Bone marrow (tissue), 2 donors: ENCODE measurements at places on chromosomes 6 and 20.

DNA sequence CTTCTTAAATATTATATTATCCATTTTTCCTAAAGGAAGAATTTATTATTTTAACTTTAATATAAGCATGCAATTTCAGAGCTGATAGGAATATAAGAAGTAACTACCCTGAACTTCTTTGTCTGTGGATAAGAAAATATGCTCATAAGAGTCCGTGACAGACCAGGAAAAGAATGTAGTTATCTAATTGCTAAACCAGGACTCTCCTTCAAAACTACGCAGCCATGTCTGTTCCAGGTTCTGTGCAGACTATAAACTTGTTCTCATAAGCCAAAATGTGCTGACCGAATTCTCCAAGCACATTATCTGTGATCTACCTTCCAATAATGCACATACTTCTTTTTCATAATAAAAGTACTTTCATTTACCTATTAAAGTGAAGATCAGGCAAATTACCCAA is 116.5 kb downstream of the TRDN start:
- DNase-seq, result no peak

- DNase-seq, result no peak
Measured at GRCh38 chr6:19998541-19998940, 161.4 kb downstream of the ID4 start.

DNA sequence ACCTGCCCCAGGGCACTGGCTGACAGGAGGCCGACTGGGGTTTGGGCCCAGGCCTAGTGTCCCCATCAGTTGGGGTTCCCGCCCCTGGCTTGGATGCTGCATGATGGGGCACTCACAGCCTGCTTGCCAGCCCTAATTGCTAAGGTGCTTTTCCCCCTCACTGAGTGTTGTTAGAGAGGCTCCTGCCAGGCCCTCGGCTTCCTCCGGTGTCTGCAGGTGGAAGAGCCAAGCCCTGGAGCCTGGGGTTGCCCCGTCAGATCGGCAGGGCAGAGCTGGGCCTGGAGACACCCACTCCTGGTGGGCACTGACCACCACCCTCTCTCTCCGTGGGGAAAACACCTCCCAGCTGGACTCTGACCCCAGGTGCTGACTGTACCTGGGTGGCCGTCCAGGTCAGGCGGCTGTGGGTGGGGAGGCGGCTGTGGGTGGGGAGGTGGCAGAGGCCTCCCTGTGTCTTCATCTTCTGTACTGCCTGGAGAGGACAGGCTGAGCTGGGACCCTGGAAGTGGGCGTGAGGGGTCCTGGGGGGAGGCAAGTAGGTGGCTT is 6.0 kb upstream of the CABLES2 start:
- no peak for DNase-seq

DNA sequence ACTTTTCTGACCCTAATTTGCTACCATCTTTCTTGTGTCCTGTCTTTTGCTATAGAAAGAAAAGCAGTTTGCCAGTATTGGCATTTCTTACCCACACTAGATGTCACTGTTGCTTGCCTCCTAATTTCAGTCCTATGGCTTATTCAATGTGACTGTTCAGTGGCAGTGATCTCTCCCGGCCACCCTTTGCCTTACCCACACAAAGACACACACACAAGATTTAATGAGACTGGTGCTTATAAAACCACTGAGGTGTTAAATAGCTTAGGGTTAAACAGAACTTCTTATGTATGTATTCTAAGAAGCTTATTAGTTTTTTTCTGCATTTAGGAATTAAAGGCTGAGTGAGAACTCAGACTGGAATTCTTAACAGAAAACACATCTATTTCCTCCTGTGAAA is 233.6 kb upstream of the ASCC3 start:
- no peak for DNase-seq

- DNase-seq, result no peak
Measured at GRCh38 chr20:60249436-60249835, 291.2 kb downstream of the CDH26 start.

- DNase-seq, result no peak
Measured at GRCh38 chr6:121395736-121396135, 39.7 kb upstream of the GJA1 start.

DNA sequence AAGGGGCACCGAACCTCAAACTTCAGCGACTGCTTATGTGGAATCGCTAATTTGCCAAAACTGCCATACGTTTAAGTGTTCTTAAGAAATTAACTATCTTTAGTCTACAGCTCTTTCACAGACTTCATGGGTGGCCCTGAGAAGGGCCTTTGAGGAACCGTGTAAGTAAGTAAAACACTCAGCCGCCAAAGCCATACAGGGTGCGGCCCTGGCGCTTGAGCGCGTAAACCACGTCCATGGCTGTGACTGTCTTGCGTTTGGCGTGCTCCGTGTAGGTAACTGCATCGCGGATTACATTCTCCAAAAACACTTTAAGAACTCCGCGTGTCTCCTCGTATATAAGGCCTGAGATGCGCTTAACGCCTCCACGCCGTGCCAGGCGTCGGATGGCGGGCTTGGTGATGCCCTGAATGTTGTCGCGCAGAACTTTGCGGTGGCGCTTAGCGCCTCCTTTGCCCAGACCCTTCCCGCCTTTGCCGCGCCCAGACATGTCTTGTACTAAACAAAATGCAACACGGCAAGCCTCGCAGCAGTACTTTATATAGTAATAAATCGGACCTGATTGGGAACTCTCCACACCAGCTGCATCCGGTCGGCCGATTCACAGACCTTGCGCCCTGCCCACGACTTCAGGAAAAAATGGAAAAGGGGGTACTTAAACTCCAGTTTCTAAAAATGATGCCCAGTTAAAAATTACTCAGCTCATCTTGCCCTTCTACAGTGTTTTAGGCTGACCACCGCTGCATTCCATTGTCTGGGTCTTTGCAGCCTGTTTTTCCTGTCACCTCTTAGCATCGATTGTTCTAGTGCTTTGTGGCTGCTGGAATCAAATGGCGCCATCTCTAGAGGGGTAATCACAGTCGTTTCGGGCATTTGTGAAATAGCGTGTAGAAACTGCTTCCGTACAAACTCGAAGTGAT is 38.9 kb downstream of the OR2B2 start:
- peak; percentile 31 for DNase-seq

- DNase-seq, result no peak
Measured at GRCh38 chr6:35487658-35488516, 9.0 kb downstream of the TEAD3 start.

GRCh38 chr6:33779290-33779689 is 9.6 kb downstream of the LEMD2 start:
- no peak for DNase-seq

GRCh38 chr20:40702504-40702903 is 13.5 kb upstream of the MAFB start:
- no peak for DNase-seq

DNA sequence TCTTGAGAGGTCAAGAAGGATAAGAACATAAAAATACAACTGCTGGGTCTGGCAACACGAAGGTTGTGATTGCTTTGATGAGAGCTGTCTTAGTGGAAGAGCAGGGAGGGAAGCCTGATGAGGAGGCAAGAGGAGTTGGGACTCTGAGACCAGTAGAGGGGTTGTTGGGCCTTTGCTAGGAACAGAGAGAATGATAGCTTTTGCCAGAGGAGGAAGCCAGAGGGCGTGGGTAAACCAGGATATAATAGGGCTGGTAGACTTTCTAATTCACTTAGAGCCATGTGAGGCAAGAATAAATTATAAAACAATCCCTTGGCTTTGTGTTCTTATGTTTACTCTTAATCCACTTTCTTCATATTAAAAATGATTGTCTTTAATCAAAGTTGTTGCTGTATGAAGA is 78.6 kb downstream of the RCAN2 start:
- DNase-seq, result no peak

- DNase-seq, result no peak
Measured at GRCh38 chr20:57236813-57237584, 29.4 kb downstream of the BMP7 start.

DNA sequence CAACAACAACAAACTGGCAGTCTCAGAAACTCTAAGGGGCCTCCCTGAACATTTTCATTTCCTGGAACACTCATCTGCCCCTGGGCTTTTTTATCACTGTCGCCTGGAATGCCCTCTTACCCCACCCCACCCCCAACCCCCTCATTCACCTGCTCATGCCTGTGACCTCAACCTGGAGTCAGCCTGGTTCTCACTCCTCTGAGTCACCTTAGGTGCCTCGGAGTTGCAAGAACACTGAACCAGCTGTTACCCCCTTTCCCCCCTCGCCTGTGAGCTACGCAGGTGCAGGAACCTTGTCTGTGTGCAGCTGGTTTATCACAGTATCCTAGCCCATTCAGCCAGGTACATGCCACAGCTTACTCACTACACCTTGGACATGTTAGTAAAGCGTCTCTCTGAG is 12.8 kb upstream of the SNAI1 start:
- no peak for DNase-seq

DNA sequence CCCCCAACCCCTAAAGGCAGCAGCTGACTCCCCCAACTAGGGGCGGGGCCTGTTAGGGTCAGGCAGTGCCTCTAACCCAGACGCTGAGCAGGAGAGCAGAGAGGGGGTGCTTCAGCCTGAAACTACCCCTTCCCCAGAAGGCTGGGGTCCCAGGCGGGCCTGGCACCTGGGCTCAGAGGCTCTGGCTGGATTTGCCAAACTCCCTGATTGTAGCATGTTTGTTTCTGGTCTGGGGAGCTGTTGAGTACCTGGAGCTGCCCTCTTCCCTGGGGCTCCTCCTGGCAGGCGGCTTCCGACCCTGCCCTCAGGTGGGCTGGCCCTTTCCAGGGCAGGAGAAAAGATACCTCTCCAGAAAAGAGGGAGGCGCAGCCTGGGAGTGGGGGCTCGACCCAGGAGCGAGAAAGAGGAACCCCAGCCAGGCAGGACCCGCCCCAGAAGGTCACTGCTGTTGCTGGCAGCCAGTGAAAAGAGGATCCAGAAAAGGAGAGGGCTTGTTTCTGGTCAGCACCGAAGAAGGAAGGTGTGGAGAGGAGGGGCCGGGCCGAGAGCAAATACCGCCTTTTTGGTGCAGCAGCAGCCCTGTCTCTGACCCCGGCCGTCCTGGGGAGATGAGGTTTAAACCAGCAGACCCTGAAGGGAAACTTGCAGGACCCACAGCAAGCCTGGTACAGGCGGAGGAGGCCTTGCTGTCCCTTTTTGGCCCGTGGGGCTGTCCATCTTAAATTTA is 810 bp upstream of the ABHD16B start:
- peak; percentile 24 for DNase-seq
